Renal cortex interstitium (tissue), 15 donors: ENCODE measurements at places on chromosomes 5 and 9.

DNA sequence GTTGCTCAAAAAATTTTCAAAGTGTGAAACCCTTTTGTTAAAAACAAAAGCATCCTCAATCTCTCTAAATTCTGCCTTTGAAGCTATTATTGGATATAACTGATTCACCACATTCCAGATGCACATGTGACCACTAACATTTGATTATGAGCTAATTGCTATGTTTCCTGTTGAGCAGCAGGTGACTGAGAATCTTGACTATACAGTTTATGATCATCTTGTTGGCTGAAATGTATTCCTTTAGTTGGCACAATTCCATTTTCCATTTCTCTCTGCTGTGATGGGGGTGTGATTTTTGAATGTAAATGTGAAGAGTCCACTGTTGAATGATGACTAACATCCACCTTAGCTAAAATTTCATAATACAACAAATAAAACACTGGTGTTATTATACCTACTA, 10.7 kb downstream of the LYSMD3 start:
- DNase-seq, result no peak

DNA sequence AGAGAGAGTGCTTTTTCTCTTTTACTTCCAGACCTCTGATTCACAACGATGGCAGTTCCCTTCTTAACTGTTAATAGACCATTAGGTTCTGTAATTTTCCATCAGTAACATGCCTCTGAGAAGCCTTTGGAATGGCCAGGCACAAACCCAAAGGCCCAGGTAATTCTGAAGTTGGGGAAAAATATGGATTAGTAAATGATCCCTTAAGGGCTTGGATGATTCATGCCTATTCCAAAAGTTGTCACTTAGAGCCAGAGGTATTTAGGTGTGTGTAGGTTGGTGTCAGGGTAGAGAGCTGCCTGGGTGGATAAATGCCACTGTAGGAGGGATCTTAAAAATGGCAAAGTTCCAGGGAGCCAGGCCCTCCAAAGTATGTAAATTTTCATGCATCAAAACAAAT, 228.8 kb downstream of the PLK2 start:
- DNase-seq, result no peak

DNA sequence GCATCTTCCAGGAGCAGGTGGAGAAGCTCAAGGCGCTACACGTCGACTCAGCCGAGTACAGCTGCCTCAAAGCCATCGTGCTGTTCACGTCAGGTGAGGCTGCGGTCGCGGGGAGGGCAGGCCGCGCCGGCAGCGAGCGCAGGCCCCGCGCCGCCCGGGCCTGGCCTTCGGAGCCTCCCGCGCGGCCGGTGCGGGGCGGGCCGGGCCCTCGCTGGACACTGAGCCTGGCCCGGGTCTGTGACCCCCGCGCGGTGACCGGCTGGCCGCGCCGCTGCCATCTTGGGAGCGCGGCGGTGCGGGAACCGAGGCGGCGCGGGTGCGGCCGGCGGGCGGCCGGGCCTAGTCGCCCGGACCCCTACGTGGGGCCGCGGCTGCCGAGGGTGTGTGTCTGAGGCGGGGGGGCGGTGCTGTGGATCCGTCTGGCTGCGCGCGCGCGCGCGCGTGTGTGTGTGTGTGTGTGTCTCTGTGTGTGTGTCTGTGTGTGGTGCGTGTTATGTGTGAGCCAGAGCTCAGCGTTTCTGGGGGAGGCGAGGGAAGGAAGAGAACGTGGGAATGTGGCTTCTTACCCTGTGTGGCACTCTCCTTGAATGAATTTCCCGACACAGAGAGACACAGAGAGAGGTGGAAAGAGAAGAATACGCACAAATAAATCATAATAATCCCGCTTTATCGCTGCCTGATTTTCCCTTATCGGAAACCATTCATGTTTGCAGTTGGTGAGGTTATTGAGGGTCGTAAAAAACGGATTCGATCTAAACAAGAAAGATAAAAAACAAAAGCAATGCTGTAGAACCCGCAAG, 5.5 kb downstream of the NR2F1 start:
- no peak for DNase-seq

GRCh38 chr5:56822981-56823380, 7.6 kb downstream of the MAP3K1 start:
- no peak for DNase-seq

- no peak for DNase-seq
Measured at GRCh38 chr5:40841068-40841805, at the start of gene CARD6. Gene CARD6 (plus strand): TSS chr5:40841367. CDS start chr5:40841383, 16 bp downstream.

- DNase-seq, result no peak
Measured at GRCh38 chr9:81069923-81070322, 619.4 kb downstream of the TLE1 start.

DNA sequence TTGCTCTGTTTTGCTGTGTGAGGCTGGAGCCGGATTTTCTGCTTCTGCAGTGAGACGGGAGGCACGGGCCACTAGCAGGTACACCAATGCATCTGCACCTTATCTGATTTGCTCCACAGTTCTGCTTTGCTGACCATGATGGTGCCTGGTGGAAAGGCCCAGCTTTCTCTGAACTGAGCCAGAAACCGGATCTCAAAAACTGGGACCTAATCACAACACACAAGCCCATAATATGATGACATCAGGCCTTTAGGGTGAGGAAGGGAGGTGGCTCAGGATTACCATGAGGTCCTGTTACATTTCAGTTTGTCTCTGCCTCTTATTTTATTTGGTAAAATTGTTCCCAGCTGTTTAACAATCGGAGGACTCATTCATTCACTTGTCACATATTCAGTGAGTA, 49.8 kb downstream of the FGF1 start:
- no peak for DNase-seq

GRCh38 chr9:2085716-2086115, 70.6 kb downstream of the SMARCA2 start:
- no peak for DNase-seq

DNA sequence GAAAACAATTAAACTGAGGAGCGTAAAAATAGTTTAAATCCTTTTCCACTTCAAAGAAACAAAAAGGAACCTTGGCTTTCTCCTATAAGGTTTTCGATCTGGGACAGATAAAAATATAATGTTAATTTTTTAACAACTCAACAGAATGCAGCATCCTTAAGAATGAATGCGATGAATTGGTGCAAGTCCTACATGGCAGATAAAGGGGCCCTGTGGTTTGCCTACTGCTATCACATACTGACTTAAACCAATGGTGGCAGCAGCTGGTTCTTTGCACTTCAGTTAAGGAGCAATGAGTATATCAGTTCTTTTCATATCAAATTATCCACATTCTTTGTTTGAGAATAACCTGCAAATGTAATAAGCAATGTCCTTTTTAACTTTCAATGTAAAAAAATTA, 12.4 kb upstream of the TYRP1 start:
- DNase-seq, result no peak
